ENCODE measurements at places on chromosomes 3 and 15. TPM values are rescaled to one million over a fixed set of nuclear protein-coding genes. Genes with fewer than 3 reads are reported as not detected.
A peak's percentile ranks its signal among the peaks of the same experiment; 100 is the strongest.

Gene GOLGA8T
- total RNA-seq: not detected

DNA sequence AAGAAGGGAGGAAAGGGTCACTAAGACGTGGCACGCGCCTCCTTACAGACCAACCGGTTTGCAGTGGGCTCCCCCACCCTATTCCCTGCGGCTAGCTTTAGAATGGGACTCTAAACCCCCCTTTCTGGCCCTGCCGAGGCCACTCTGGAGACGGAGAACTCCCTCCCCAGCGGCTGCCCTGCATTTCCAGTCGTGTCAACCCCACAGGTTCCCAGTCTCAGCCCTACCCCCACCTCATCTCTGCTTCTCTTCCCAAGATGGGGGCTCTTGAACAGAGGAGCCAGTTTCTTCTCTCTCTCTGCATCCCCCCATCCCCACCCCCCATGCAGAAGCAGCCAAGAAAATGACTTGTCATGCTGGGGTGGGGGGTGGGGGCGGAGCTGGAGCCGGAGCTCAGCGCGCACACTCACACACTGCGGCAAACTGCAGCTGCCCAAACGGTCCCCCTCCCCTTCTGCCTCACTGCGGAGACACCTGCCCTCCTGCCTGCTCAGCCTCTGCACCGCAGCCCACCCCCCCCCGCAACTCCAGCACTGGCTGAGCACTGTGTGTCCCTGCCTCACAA, 871 bp downstream of the MAP1A start:
- DNase-seq: peak; percentile 70

GRCh38 chr3:153001210-153002078, 160.6 kb upstream of the RAP2B start:
- no peak for DNase-seq

DNA sequence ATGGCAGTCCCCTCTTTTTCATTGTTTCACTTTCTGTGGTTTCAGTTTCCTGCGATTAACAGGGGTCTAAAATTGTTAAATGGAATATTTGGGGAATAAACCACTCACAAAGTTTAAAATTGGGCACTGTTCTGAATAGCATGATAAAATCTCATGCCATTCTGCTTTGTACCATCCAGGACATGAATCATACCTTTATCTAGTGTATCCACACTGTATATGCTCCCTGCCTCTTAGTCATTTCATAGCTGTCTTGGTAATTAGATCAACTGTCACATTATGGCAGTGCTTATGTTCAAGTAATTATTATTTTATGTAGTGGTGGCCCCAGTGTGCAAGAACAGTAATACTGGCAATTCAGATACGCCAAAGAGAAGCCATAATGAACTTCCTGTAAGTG, 734.5 kb downstream of the ZPLD1 start:
- no peak for DNase-seq

DNA sequence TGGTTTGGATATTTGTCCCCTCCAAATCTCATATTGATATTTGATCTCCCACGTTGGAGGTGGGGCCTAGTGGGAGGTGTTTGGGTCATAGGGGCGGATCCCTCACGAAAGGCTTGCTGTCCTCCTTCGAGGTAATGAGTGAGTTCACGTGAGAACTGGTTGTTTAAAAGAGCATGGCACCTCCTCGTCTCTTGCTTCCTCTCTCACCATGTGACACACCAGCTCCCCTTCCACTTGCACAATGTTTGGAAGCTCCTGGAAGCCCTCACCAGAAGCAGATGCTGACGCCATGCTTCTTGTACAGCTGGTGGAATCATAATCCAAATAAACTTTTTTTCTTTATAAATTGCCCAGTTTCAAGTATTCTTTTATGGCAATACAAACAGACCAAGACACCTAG, 38.6 kb downstream of the RFTN1 start:
- no peak for DNase-seq

- no peak for DNase-seq
Measured at GRCh38 chr3:4351164-4351855, 48.1 kb downstream of the SETMAR start.

Gene SHC4
- 2.2 TPM for total RNA-seq

Gene PROS1
- total RNA-seq: 11.9 TPM

DNA sequence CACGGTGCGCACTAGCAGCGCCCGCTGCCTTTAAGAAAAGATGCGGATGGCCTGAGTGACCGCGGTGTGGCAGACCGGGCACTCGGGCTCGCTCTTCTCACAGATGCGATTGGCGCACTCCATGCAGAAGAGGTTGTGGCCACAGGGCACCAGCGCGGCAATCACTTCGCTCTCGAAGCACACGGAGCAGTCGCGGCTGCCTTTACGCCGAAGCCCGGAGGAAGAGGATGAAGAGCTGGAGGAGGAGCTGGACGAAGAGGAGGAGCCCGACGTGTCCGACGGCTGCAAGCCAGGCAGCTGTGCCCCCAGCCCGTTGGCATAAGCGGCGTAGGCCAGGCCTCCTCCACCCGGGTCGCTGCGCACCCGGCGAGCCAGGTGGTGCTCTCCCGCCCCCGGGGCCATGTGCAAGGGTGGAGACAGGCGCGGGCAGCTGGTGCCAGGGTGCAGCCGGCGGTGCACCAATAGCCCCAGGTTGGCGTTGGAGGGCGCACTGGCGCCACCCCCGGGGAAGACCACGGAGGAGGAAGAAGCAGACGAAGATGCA, 2.6 kb downstream of the MEX3B start:
- DNase-seq: peak; percentile 46

DNA sequence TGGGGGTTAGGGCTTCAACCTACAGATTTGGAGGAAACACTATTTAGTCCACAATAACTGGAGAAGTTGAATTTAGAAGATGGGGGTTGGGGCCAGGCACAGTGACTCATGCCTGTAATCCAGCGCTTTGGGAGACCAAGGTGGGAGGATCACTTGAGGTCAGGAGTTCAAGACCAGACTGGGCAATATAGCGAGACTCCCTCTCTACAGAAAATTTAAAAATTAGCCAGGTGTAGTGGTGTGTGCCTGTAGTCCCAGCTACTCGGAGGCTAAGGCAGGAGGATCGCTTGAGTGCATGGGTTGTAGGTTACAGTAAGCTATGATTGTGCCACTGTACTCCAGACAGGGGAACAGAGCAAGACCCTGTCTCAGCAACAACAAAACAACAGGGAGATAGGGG, 5.0 kb upstream of the DYNLT2B start:
- no peak for DNase-seq

Gene ZNF80
- total RNA-seq: not detected

DNA sequence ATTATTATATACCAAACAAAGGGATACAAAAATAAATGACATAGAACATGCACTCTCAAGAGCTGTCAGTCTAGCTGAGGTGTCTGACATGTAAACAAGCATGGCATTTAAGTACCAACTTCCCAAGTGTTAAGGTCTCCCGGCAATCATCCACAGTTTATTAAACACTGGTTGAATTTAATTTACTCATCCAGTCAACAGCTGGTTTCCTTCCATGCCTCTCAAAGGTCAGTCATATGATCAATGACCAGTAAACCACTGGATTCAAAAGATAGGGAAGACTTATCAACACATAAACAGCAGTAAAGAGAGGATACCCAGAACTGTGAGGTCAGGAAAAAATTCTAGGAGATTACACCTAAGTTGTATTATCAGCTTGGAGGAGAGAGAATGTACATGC, 80.4 kb downstream of the ADAM10 start:
- DNase-seq: no peak

GRCh38 chr15:69299943-69300588, 1.4 kb downstream of the PAQR5 start:
- DNase-seq: peak; percentile 37

Gene NISCH
- 146 TPM for total RNA-seq

DNA sequence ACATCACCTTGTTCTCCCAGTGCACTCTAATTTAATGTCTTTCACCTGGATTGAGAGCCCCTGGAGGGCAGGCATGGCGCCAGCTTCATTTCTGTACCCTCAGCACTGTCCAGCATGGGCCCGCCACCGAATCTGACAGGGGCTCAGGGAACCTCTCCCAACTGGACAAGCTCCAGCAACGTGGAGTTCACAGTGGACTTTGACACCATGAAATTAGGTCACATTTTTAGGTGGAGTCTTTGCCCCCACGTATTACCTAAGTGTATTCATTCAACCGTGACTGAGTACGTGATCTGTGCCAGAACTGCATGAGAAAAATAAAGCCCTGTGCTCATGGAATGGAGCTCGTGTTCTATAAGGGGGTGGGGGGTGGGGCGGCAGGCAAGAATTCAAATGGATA, 94.1 kb upstream of the ATP2B2 start:
- no peak for DNase-seq

DNA sequence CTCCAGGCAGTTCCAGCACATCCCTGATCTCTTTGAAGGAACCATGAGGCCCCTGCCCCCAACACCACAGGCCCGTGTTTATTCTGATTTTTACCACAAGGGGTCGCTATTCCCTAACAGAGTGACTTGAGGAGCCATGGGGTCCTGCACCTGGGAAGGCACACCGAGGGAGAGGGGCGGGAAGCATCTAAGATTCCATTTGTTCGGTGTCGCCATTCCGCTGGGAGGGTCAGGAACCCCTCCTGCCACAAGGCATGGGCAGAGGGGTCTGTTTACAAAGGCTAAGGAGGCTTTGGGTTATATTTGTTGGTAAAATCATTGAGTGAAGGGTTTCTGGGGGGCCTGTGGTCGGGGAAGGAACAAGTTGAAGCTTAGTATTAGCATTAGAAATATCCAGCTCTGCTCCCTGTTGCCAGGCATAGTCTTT, 77.1 kb downstream of the WDR76 start:
- peak; percentile 90 for DNase-seq

- no peak for DNase-seq
Measured at GRCh38 chr3:184836090-184836822, 24.3 kb downstream of the VPS8 start.

Gene AGBL1
- total RNA-seq: 6.2 TPM

GRCh38 chr15:91099616-91099994, 452 bp upstream of the SV2B start:
- peak; percentile 72 for DNase-seq

- peak; percentile 6 for DNase-seq
Measured at GRCh38 chr3:95627293-95627692, 1187.1 kb upstream of the EPHA6 start.

DNA sequence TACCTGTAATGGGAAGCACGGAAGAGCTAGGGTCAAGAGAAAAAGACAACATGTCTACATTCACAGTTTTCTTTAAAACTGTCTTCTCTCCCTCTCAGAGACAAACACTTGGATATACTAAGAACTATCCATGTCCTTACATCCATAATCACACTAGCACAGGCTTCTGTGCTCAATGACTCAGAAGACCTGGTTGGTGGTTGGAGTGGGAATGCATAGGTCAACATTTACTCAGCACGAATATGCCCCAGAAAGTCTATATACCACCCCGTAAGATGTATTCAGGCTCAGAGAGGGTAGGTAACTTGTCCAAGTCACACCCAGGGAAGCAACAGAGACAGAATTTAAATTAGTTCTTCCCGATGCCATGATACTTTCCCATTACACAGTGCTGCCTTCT, 891.1 kb downstream of the TUSC7 start:
- no peak for DNase-seq

Gene SLC6A11
- total RNA-seq: 1.2 TPM

Gene TYRO3
- 116 TPM for total RNA-seq

GRCh38 chr3:138092023-138092422, 23.4 kb downstream of the DZIP1L start:
- DNase-seq: no peak

- peak; percentile 58 for DNase-seq
Measured at GRCh38 chr15:47674586-47675232, 42.6 kb upstream of the SEMA6D start.

- no peak for DNase-seq
Measured at GRCh38 chr3:58323529-58324390, 8.9 kb upstream of the PXK start.

- DNase-seq: no peak
Measured at GRCh38 chr3:115989684-115990421, 366.5 kb downstream of the GAP43 start.

GRCh38 chr3:25427563-25427941, 511 bp upstream of the RARB start:
- no peak for DNase-seq

DNA sequence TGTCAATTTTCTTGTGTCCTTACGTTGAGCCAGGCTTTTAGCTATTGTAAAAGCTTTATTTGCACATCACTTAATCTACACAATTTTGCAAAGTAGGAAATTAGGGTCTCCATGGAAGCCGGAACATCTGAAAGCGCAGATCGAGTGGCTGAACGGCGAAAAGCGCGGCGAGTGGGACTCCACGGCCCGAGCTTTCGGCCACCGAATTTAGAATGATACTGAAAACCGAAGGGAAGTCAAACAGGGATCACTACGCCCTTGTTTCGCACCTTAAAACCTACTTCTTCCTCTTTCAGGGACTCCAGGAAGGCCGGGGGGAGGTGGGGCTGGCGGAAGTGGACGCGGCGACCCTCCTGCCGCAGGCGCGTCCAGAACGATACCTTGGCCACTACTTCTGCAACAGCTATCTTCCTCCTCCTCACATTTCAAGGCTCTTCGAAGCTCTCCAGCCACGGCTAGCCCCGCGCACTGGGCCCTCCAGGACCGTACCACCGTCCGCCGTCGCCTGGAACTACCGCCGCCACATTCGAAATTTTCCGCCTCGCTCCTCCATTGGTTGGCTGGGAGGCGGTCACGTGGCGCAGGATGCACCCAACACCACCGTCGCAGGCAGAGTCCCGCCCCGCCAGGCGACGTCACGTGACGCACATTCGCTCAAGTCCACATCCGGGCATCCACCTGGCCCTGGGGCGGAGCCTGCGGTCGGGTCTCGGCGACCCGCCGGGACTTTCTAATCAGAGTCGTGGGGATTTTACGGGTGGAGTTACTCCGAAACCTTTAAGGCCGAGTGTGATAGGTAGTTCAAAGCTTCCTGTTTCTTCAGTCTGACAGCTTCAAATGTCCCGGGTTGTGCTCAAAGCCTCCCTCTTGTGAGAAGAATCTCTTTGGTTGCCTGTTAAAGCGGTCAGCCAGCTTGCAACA, at the start of gene SGO1:
Gene SGO1, minus strand, starts transcription at position 528 of the 921 bp plus-strand sequence. CDS start 2,179 bp downstream, outside the sequence.
- DNase-seq: peak; percentile 99

Gene TGM4
- total RNA-seq: 0.04 TPM

DNA sequence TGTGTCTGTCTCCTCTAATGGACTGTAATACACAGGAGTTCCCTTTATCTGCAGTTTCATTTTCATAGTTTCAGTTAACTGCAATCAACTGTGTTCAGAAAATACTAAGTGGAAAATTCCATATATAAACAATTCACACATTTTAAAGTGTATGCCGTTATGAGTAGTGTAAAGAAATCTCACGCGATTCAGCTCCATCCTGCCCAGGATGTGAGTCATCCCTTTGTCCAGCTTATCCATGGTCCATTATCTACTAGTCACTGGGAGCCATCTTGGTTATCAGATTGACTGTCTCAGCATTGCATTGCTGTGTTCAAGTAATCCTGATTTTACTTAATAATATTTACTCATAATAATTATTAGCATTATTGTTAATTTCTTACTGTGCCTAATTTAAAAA, 14.5 kb downstream of the ZPLD1 start:
- DNase-seq: no peak

GRCh38 chr3:9151240-9151639, 98.2 kb downstream of the SRGAP3 start:
- no peak for DNase-seq

GRCh38 chr15:91110407-91110806, 10.3 kb downstream of the SV2B start:
- DNase-seq: no peak

Data from neural progenitor cell (in vitro differentiated cells).